Activated CD4-positive, alpha-beta T cell treated with anti-CD3 and anti-CD28 coated beads, Interleukin-2, amount 50 U/mL, for 24 hours (primary cell): ENCODE measurements at places on chromosomes 3 and 15.

DNA sequence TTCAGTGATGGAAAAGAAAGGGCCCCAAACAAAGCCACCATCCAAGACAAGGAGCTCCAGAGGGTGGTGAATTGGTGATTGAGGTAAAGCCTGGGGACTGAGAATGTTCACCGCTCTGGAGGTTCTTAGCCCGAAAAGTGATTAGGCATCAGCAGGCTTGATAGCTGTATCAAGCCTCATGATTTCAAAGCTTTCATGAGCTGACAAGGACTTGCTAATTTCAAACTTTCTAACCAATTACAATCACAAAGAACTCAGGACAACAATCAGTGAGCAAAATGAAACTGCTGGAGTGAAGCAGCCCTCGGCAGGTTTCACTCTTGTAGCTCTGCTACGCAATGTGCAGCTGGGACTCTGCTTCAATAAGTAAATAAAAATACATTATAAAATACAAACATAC, 391.3 kb downstream of the TIGIT start:
- DNase-seq = no peak

DNA sequence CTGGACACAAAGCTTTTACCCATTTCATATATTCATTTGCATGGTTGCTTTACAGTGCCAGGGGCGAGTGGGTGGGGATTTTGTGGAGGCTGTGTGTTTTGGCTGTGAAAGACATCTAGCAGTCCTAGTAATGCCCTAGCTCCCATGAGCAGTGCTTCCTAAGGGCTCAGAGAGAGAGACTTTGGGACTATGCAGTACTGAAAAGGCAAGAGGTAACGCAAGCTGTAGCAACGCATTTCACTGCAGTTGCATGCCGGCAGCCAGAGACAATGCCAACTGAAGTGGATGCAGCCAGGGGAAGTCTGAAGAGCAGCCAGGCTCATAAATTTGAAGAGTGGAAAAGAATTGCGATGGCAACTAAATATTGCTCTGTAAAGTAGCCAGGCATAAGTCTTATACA, 27.4 kb upstream of the ATP10A start:
- DNase-seq = no peak

DNA sequence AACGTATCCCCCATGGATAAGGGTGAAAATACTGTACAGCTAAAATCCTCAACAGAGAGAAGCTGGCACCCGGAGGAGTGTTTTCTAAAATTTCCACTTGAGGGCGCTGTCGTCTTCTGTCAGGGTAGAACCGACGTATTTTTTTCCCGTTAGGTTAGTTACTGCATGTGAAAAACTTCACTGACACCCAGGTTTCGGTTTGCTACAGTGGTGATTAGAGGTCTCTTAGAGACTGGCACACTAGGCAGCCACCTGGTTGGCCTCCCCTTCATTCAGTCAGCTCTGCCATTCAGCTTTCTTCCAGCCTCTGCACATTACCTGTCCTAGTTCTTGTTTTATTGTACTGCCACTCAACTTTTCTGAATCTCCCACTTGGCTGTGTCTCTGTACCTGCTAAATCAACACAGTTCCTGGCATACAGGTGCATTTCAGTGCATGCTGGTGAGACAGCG, 18.4 kb downstream of the CCK start:
- DNase-seq = peak; percentile 58

DNA sequence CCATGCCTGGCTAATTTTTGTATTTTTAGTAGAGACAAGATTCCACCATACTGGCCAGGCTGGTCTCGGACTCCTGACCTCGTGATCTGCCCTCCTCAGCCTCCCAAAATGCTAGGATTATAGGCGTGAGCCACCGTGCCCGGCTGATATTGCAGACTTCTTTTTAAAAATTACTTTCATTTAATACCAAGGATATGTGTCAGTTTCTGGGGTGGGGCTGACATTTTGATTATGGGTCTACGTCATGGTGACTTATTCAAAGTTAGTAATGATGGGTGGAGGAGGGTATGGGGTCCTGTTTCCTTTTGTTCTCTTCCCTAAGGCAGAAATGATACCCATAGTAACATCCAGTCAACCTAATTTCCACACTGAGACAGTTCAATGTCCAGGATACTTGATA, 34.7 kb downstream of the GBE1 start:
- no peak for DNase-seq

- DNase-seq = no peak
These were observed 568 bp downstream of the SENP2 start for GRCh38 chr3:185586686-185587039.

DNA sequence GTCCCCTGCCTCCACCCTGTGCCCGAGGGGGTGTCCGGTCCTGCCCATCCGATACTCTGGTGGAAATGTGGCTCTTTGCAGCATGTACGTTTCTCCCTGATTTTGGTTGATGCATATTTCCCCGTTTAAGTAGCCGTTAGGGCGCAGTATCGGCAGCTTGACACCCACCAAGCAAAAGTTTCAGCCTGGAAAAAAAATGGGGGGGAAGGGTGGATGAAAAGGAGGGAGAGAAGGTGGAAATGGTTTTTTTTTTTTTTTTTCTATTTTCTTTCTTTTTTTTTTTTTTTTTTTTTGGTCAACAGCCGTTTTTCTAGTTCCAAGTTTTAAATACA, 1.3 kb downstream of the RAP2B start:
- no peak for DNase-seq

- no peak for DNase-seq
These were observed 1.6 kb upstream of the CALML4 start for GRCh38 chr15:68206711-68207151.

DNA sequence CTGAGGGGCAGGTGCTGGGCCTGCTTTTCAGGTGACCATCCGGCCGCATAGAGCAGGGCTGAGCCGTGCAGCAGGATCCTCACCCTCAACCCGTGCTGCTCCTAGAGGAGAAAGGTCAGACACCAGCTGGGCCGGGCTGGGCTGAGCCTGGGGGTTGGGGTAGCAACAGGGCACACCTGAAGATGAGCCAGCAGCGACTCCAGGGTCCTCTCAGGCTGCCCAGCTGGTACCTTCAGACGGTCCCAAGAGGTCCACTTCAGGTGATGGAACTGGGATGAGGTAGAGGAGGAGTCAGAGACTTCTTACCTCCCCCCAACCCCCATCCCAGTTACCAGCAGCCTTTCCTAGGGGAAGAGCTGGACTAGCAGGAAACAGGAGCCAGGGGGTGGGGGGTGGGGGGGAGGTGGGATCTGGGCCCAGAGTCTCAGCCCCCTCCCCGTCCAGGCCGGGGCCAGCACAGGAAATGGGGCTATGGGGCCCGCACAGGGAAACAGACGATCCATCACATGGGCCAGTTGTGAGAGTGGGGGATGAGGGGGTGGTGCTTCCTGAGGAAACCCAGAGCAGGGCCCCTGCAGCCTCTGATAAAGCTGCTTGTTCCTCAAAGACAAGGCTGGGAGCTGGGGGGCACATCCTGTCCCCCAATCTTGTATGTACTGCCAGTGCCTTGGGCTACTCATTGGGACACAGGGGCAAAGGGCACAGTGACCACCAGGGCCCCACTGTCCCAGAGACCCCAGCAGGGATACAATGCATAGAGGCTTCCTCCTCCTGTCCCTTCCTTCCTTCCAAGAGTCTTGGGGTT, 3.0 kb downstream of the INKA1 start:
- DNase-seq = no peak

GRCh38 chr3:122233101-122233952, 49.9 kb downstream of the CASR start:
- DNase-seq = no peak

DNA sequence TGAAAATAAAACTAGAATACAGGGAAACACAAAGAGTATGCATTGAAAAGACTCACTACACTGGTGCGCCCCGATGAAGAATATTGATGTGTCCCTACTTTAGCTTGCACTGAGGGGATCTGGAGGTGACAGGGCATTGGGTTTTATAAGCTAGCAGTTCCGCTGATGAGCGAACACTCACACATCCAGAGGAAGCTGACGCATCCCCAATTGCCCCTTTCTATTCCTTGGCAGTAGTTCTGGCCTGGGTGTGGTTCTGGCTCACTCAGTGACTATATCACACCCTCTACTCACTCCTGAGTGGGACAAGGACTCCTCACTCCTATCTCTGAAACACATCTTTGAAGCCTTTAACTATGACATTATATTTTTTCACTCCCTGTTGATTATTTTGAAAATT, 71.0 kb downstream of the B3GNT5 start:
- no peak for DNase-seq

DNA sequence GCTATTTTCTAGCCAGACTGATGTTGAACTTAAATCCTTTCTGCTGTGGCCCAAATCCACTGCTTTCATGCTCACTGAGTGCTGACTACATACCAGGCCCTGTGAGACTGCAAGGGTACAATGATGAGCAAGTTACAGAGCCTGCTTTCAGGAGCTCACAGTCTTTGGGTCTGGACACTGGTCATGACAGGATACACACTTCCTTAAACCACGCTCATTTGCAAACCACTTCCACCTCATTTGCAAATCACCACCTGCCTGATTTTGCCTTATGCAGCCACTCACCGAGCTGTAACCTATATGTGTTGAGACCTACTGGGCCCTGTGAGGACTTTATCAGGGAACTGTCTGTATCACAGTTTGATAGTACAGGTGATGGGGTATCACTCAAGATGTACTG, 50.2 kb upstream of the LRRC58 start:
- no peak for DNase-seq

DNA sequence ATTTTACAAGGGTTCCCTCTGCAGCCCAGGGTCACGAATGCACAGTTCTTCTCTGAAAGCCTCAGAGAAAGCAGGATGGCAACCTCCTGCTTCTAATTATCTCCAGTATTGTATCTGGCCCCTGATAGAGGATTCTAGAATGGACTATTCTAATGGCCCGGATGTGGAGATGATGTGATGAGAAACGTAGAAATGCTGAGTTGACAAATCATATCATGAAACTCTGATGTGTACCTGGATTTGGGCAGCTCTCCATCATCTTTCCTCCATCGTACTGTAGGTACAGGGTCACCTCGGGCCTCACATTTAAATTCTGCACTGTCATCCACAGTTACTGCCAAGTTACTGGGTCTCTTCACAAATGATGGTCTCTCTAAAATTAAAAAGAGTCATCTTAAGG, 1050.8 kb downstream of the ROBO1 start:
- DNase-seq = no peak

DNA sequence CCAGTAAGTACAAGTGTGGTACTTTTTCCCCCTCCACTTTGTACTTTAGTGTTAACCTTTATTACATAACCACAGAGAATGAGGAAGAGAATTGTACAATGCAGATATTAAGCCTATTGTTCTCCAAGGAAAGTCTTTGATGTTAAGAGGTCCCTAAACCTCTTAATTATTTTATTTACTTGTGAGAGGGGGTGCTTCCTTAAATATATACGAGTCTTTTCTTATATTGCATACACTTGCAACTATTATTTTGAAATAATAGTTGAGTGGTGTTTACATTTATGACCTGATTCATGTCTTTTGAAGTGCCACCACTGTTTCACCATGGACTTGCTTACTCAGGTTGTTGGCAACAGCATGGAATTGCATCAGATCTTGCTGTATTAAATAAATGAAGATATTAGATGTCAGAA, 10.1 kb downstream of the USP3 start:
- no peak for DNase-seq

GRCh38 chr15:81274931-81275707, 48.8 kb downstream of the STARD5 start:
- DNase-seq = peak; percentile 83

GRCh38 chr3:125115640-125116039, 59.8 kb upstream of the HEG1 start:
- no peak for DNase-seq

- no peak for DNase-seq
These were observed 31.7 kb downstream of the AKAP13 start for GRCh38 chr15:85412066-85412465.

DNA sequence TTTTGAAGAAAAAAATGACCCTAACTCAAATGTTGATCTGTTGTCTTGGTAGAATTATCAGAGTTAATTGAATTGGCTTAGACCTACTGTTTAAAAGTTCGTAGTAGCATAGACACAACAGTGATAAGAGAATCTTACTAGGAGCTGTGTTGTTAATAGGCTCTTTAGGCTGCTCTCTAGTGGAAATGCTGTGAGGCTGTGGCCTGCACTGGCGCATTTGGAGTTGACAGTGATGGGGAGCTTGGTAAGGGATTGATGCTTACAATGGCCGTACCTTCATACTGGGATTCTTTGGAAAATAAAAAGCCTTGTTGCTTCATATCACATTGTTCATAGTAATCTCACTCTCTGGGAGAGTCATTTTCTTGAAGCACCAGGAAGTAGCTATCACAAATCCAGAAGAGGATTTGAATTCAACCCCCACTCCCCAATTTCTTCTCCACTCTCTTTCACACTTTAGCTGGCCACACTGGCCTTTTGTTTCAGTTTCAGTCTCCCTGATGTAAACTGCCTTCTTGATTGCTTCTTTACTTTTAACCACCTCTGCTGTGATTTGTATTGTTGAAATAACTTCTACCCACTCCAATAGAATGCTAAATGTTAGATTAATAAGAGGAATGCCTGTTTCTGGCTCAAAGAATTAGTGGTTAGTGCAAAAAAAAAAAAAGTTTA, 56.6 kb downstream of the CEP63 start:
- DNase-seq = no peak

- no peak for DNase-seq
These were observed 69.5 kb downstream of the CCR1 start for GRCh38 chr3:46138581-46138980.

DNA sequence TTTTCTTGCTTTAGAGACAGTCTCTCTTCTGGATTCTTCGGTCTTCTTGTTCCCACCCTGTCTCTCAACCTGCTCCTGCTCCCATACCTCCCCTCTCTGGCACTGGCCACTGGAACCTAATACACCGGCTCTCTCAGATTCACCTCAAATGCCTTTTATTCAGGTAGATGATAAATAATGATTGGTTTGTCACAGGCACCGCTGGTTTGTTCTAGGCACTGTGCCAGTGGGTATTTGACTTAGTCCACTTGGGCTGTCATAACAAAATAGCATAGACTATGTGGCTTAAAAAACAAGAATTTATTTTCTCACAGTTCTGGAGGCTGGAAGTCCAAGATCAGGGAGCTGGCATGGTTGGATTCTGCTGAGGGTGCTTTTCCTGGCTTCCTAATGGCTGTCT, 278.2 kb upstream of the STT3B start:
- DNase-seq = no peak

DNA sequence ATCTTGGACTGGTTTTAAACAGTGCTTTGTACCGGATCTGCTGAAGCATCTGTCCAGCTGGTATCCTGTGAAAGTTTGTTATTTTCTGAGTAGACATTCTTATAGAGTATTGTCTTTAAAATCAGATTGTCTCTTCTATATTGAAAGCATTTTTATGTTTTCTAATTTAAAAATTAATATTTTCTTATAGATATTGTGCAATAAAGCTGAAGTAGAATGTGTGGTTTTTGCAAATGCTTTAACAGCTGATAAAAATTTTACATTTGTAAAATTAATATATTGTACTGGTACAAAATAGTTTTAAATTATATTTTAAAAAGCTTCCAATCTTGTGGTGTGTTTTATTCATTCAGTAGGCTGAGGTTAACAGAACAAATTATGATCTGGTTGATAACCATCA, 31.9 kb downstream of the SGO1 start:
- no peak for DNase-seq

GRCh38 chr15:55897560-55898336, 95.7 kb downstream of the NEDD4 start:
- no peak for DNase-seq
